ENCODE measurements at places on chromosomes 3 and 15.

- DNase-seq: no peak
Measured at GRCh38 chr15:77862651-77863104, 214.8 kb downstream of the TBC1D2B start.

GRCh38 chr3:142998439-142998838 lies 2.9 kb upstream of the U2SURP start:
- no peak for DNase-seq

GRCh38 chr3:53045518-53046170 lies at the start of gene SFMBT1:
Gene SFMBT1 (minus strand): TSS chr3:53046073. CDS start chr3:52969128, 76,945 bp downstream.
- peak; percentile 57 for DNase-seq

DNA sequence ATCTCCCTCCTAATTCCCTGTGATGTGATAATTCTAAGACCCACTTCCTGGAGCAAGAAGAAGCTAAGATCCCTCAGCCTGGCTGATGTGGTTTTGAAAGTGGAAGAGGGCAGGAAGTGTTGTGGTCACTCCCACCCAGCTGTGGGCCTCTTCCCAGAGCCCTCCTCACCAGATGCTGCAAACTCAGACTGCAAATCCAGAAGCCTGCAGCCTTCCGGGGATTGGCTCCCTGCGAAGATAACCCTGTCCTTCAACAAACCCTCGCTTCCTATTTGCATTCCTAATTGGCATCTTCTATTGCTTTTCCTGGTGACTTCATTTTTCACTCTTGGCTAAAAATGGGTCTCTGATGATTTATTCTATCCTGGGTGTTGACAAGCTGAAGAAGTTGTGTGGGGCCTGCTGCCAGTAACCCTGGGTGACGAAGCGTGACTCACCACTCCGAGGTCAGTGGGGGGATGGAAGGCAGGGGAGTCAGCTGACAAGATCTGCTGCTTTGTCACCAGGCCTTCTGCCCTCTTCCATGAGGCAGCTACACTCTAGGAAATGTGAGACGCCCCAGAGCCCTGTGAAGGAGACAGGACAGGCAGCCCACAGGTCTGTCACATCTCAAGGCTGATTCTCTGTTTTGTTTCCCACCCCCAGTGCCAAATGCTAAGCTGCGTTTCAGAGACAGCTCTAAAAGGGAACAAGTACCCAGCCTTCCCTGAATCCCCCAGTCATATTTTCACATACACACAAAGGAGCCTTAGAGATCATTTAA lies 99.7 kb upstream of the LIPC start:
- peak; percentile 87 for DNase-seq

All from activated CD4-positive, alpha-beta T cell treated with anti-CD3 and anti-CD28 coated beads, Interleukin-2, amount 50 U/mL, for 24 hours (primary cell).